ENCODE measurements at places on chromosomes 6 and 20. TPM values are rescaled to one million over a fixed set of nuclear protein-coding genes. Genes with fewer than 3 reads are reported as not detected.
A peak's percentile ranks its signal among the peaks of the same experiment; 100 is the strongest.

GRCh38 chr20:7879883-7880282 is 60.4 kb downstream of the HAO1 start:
- no peak for DNase-seq

DNA sequence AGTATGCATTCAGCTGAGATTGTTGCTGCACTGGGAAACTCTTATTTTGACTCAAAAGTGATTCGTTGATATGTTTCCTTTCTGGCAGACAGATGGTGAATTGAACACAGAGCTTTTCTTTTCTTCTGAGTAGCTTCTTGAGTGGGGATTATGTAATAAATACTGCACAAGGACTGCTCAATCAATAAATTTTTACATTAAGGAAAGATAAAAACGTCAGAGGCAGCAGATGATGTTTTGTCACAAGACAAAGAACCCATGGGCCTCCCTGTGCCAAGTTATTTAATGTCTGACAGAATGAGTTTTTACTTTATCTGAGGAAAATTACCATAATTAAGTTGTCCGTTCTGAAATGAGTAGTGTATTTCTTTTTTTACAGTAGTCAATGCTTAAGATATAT is 460.3 kb downstream of the UTRN start:
- DNase-seq = no peak

GRCh38 chr20:60467078-60467477 is 508.9 kb downstream of the CDH26 start:
- no peak for DNase-seq

DNA sequence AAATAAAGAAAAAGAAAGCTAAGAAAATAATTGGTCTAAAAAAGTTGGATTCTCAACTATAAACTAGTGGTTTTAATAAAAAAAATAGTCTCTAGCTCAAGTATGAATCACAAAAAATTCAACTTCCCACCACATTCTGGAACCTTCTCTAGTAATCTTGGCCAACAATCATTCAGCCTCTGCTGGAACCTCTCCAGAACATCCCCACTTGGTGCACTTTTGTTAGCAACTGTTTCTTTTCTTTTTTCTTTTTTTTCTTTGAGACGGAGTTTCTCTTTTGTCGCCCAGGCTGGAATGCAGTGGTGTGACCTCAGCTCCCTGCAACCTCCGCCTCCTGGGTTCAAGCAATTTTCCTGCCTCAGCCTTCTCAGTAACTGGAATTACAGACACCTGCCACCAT is 35.7 kb downstream of the TXLNB start:
- DNase-seq = no peak

- DNase-seq = no peak
Measured at GRCh38 chr6:75272145-75272840, 12.3 kb downstream of the TMEM30A start.

- no peak for DNase-seq
Measured at GRCh38 chr6:135231469-135231844, 50.3 kb downstream of the MYB start.

- DNase-seq = no peak
Measured at GRCh38 chr6:2102316-2102883, 143.0 kb downstream of the GMDS start.

- no peak for DNase-seq
Measured at GRCh38 chr6:54327631-54328030, 19.4 kb downstream of the TINAG start.

- DNase-seq = no peak
Measured at GRCh38 chr6:162058281-162058875, 669.2 kb downstream of the PRKN start.

DNA sequence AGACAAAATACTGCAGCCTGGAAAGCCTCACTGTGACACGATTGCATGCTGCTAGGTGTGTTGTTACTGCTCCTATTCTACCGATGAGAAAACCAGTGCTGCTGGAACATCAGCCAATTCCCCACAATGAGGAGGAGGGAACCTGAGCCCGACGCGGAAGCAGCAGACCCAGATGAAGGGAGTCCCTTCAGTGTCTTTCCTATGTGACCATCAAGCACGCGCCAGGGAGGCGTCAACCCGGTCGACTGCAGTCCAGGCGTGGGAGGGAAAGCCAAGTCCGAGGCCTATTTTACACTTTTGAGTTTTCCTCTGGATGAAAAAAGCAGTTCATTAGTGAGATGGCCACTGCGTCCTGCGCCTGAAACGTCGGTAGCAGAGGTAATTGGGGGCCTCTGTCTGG is 63.3 kb downstream of the STK35 start:
- no peak for DNase-seq

DNA sequence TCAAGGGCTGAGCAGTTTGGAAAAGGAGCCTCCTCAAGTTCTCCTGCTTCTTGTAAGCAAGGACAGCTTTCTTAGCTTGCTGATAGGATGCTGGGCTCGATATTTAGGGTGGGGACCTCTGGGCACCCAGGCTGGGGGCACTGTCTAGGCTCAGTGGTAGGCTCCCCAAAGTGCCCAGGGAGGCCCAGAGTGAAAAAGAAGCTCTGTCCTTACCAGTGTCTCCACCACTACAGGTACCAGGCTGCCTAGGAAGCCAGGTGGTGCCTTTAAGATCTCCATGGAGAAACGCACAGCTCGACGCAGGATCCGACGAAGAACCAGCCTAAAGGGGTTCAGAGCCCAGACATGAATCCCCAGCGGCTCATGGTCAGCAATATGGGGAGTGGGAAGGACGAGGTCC is 6.4 kb downstream of the AARS2 start:
- no peak for DNase-seq

GRCh38 chr6:125636671-125637070 is 112.8 kb upstream of the HEY2 start:
- DNase-seq = no peak

DNA sequence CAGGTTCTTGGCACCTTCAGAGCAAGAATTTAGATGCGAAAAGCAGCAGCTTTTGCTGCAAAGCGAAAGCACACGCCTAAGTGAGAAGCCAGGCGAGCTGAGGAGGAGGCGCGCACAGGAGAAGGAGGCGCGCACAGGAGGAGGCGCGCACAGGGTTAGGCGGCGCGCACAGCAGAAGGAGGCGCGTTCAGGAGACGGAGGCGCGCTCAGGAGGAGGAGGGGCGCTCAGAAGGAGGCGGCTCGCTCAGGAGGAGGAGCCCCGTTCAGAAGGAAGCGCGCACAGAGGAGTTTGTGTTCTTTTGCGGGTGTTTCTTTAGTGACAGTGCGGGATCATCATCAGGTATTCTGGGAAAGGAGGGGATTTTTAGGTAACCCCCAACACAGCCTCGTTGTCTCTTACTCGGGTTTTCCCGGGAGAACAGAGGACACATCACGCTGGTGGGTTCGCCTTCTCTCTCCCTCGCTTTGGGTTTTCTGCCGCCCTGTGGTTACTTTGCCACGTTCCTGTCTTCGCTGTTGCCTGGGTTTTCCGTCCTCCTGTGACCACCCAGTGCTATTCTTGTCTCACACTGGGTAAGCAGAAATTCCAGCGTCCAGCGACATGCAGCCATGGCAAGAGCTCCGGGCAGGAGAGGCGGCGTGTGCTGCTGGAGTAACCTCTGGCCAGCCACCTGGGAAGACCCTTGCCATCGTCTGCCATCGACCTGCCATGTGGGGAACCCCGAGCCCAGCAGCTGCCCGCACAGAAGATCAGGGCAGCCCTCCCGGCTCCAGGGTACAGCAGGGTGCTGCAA is 47.0 kb downstream of the WDR27 start:
- DNase-seq = peak; percentile 80

DNA sequence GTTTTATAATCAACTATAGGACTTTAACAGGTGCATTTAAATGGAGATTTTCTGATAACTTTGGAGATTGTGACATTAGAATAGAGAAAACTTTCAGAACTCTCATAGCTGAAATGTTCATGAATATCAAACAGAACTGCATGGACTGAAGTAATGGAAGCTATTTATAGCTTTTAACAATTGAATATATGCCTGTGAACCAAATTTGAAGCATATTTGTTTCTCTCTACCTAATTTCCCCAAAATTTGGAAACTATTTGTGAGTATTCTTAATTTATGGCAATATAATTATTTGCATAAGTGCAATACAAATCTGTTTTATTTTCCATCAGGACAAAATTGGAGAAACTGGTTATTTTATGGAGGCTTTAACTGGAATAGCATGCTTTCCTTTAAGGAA is 96.6 kb downstream of the PLG start:
- DNase-seq = no peak

- no peak for DNase-seq
Measured at GRCh38 chr6:12149944-12150510, 137.9 kb downstream of the HIVEP1 start.

- peak; percentile 12 for DNase-seq
Measured at GRCh38 chr6:106702451-106703110, 73.2 kb downstream of the QRSL1 start.

GRCh38 chr6:156390621-156391020 is 386.6 kb upstream of the ARID1B start:
- no peak for DNase-seq

- DNase-seq = no peak
Measured at GRCh38 chr6:36505744-36506534, 41.3 kb downstream of the STK38 start.

DNA sequence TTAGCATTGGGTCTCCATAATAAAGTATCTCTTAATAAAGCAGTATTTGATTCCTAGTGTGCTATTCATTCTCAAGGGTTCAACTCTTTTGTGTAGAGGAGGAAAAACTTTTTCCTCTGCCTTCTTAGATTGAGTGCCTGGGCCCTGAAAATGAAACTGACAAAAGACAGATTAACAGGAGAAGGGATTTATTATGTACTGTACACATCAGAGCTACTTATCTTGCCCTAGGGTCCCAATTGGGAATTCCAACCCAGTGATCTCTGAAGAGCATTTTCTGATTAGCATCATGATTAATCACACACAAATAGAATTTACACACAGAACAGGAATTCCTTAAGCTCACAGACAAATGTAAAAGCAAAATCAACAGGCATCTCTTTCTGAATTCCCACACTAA is 128.9 kb downstream of the CD164 start:
- DNase-seq = no peak

DNA sequence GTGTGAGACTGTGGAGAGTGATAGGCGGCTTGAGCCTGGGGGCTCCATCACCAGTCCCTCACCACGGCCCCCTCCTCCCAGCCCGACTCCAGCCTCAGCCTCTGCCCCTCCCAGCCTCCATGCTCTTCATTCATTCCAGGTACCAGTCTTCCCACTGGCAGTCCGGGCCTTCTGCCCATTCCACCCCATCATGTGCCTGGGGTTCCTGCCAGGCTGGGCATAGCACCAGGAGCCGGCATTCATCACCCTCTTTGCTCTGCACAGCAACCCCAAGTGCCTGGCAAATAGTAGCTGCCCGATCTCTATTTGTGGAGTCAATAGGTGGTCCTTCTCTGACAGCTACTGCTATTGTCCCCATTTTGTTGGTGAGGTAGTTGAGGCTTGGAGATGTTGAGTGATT is 39.6 kb upstream of the GTSF1L start:
- DNase-seq = no peak

DNA sequence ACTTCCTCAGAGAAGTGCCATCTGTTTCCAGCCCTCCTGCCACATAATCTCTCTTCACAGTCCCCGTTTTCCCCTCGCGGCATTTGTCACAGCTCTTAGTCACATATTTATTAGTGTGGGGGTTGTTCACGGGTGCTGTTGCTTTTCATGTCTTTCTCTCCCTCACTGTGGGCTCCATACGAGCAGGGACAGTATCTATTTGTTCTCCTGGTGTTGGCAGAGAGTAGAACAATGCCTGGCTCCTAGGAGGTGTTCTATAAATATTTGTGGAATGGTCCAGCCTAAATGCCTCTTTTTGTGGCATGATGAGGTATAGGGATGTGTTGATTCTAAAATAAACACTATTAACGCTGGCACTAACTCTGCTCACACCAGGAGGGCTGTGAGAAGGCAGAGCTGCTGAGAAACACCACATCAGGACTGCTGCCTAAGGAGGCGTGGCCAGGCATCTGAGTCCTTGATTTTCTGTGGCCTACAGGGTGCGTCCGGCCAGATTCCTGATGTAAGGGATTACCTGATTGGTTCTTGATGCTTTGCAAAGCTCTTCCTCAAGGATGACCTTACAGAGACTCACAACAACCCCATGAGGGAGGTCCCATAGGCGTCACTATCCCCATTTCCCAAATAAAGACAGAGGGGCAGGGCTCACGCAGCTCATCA is 219.8 kb upstream of the ARID1B start:
- DNase-seq = peak; percentile 90

DNA sequence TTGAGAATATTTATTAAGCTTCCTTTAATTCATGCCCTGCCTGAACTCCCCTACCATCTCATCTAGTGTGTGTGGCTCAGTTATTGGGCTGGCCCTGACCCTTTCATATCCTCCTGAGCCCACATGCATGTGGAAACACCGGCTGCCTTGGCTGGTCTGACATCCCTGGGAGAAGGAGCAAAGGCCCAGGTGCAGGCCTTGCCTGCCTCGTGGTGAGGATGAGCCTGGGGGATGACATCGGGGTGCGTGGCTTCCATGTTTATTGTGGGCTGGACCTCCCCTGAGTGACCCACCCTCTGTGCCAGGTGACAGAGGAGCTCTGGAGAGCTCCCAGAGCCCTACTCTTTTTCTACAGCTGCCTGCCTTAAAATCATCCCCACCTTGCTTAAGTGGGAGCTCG is 69.1 kb downstream of the FOXA2 start:
- no peak for DNase-seq

- DNase-seq = peak; percentile 34
Measured at GRCh38 chr6:126919947-126920346, 198.5 kb upstream of the RSPO3 start.

- no peak for DNase-seq
Measured at GRCh38 chr6:9848094-9848493, 566.8 kb downstream of the TFAP2A start.

GRCh38 chr6:139376604-139377218 is 2.3 kb upstream of the CITED2 start:
- no peak for DNase-seq

DNA sequence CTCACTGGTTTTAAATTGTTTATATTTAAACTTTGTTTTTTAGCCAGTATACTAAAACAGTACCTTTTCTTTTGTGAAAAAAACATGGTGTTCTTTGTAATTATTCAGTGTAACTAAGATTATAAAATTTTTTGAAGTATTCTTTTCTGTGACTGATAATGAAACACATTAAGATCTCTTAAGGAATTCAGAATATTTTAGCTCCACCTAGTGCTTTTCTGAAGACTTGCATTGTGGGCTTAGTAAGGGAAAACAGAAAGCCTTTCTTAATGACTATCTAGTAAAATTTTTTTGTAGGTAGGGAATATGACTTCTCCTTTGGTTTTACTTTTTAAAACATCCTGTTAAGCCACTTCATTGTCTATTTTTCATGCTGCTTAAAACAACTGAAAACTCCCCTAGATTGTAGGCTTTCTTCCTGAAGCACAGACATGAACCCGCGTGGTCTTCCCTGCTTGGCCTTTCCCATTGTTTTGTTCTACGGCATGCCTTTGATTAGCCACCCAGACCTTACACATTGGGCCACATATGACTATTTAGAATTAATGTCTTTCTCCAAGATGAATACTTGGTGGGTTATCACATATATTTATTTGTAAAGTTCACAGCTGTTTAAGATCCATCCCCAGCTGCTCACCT is 72.1 kb downstream of the AFDN start:
- peak; percentile 23 for DNase-seq

Gene DUSP15
- polyA plus RNA-seq = 13.9 TPM

Gene TNFRSF6B
- polyA plus RNA-seq = 2.1 TPM

Gene EBF4
- 49.6 TPM for polyA plus RNA-seq

Gene LYRM2
- polyA plus RNA-seq = 48.2 TPM

Gene PTCHD4
- 0.48 TPM for polyA plus RNA-seq

Gene TAB2
- 87.2 TPM for polyA plus RNA-seq

Gene C20orf141
- not detected for polyA plus RNA-seq

Gene CNR1
- polyA plus RNA-seq = 0.15 TPM

Gene TP53TG5
- polyA plus RNA-seq = 2.1 TPM

All from right lung (tissue), 10 donors.